Muscle of leg (tissue), 16 donors: ENCODE measurements at places on chromosomes 5 and 9. TPM values are rescaled to one million over a fixed set of nuclear protein-coding genes. Genes with fewer than 3 reads are reported as not detected.
A peak's percentile ranks its signal among the peaks of the same experiment; 100 is the strongest.

DNA sequence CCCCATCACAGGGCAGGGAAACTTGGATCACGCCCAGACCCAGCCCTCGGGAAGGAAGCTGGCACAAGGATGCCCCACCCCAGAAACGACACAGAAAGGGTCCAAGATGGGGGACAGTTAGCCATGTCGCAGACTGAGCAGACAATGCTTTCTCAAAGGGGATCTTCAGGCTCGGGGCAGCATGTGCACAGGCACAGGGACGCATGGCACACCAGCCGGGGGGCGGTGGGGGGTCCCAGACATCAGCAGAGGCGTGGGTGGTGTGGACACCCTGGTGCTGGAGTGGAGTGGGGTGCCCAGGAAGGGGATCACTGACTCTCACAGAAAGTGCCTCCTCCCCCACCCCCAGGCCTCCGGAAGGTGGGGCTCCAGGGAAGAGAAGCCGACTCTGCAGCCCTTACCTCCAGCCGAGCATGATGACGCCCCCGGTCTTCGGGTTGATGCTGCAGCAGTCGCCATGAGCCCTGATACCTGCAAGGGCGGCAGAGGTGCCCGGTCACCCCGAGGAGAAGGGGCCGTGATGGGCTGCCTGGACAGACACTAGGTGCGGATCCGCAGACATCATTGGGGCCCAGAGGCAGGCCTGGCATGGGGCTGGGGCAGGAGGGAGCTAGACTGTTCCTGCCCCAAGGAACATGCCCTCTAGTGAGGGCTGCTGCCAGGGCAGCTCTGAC, 44.5 kb upstream of the ZNF354A start:
- H3K27me3 ChIP-seq = no peaks in the 10 kb centered on the region
- no peak overlapping the region for H3K27ac ChIP-seq
- H3K36me3 ChIP-seq = no peaks in the 10 kb centered on the region
- no peaks in the 10 kb centered on the region for H3K4me1 ChIP-seq
- H3K4me3 ChIP-seq = no peak overlapping the region

DNA sequence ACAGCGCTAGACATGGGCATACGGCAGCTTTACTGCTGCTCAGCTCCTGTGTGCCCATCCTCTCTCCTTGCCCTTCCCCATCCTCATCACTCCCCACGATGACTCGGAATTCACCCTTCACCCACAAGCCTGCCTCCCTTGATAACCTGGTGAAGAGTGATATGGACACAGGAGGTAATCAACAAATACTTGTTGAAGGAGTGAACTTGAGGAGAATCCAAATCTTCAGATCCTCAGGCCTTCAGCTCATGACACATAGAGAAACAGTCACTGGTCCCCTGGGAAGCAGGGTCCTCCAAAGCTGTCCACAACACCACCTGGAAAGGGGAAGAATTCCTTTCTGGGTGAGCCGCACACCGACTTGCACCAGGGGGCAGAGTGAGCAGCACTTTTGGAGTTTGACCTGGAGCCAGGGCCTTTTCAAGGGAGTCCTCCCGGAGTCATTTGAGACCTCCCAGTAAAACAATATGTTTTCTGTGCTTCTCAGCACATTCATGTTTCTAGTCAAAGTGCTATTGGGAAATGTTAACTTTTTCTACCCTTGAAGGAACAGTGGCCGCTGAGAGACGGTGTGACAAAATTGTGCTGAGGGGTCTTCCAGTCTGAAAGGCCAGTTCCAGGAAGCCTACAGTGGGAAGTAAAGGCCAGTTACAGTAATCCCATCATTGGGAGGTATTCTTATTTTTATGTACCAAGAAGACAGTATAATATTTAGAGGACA, 332.3 kb downstream of the CWC27 start:
- peak; percentile 89 for DNase-seq
- peaks cover 18% of the 10 kb centered on the region for H3K4me1 ChIP-seq
- H3K36me3 ChIP-seq = no peaks in the 10 kb centered on the region
- H3K4me3 ChIP-seq = no peak overlapping the region
- H3K27me3 ChIP-seq = no peaks in the 10 kb centered on the region

- peaks cover 2% of the 10 kb centered on the region for H3K36me3 ChIP-seq
- no peak overlapping the region for H3K4me3 ChIP-seq
Measured at GRCh38 chr9:129990269-129991010, 52.5 kb downstream of the FNBP1 start.

DNA sequence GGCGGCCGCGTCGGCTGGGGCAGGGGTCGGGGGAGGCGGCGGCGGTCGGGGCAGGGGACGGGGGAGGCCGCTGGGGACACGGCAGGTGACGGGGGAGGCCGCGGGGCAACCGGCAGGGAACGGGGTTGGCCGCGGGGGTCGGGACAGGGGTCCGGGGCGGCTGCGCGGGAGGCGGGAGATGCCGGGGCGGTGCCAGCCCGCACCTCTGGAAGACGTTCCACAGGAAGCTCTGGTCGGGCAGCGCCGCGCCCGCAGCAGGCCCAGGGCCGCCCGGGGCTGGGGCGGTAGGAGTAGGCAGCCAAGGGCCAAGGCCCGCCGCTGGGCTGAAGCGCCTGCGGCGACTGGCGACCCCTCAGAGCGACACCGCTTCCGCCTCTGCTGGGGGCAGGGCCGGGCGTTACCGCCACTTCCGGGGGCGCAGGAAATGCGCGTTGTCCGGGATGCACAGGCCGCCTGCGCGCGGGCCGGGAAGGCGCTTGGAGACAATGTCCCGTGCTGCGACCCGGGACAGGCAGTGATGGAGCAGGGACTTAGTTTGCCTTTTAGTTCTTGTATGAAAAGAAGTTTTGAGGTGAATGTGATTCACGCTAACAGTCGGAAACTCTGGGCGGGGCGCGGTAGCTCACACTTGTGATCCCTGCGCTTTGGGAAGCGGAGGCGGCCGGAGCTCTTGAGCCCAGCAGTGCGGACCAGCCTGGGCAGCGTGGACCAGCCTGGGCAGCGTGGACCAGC, 110.0 kb upstream of the LPCAT1 start:
- no peaks in the 10 kb centered on the region for H3K36me3 ChIP-seq
- no peaks in the 10 kb centered on the region for H3K27me3 ChIP-seq
- peaks cover 8% of the 10 kb centered on the region for H3K4me1 ChIP-seq
- H3K4me3 ChIP-seq = peak overlapping the region; percentile 72

DNA sequence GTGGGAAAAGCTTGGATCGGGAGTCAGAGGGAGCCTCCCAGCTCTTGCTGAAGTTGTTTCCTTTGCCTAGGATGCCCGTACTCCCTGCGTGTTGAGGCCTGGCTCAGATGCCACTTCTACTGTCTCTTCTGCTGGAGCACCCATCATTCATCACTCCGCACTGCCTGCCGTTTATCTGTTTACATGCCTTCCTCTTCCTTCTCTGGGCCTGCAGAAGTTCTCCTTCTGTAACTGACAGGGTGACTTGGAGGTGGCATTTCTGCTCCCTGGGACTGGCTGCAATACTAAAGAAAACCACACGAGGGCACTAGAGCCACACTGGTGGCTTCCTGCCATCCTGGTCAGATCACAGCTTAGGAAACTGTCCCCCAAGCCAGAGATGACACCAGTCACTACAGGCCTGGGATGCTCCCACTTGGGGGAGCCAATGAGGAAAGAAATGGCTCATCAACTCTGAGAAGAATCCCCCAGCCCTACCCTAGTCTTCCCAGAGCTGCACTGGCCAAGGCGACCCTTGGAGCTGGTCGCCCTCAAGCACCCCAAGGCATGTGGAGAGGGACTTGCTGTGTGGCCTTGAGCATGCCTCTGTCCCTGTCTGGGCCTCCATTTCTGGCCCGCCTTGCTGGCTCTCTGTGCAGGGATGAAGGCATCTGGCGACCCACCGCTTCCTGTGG, 9.7 kb upstream of the SLC25A51 start:
- peaks cover 16% of the 10 kb centered on the region for H3K36me3 ChIP-seq
- H3K4me1 ChIP-seq = peaks cover 14% of the 10 kb centered on the region
- peak; percentile 88 for DNase-seq
- H3K27ac ChIP-seq = no peak overlapping the region
- no peak overlapping the region for H3K4me3 ChIP-seq

DNA sequence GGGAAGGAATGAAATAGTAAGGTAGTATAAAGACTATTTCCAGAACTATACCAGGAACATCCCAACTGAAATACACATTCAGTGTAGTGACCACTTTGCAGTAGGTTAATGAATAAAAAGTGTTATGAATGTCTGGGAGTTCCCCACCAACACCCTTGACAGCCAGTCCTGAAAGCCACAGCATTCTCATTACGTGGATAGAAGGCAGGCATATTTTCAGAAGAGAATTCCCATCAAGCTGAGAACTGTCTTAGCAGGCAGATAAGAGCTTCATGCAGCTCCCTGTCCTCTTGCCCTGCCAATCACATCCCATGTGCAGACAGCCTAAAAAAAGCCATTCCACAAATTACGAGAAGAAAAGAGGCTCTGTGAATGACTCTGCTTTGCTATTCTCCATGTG, 695.0 kb downstream of the DTWD2 start:
- H3K27ac ChIP-seq = no peak overlapping the region
- H3K4me1 ChIP-seq = no peaks in the 10 kb centered on the region
- no peak for DNase-seq
- H3K36me3 ChIP-seq = no peaks in the 10 kb centered on the region

DNA sequence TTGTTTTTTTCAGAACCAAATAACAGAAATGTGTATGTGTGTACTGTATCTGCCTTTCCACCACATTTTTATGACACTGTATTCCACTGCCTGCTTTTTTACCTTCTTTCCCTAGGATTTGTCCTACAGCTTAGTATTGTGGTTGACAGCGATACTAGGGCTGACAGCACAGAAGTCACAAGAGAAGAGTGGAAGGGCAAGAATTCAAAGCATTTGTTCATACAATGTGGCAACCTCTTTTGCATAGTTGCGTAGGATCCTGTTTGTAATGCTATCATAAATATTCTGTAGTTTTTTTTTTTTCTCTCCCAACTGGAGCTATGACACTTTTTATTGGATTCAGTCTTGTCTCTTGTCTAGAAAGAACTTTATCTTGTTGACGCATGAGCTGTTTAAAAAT, 5.6 kb upstream of the BNIP1 start:
- H3K4me1 ChIP-seq = no peaks in the 10 kb centered on the region
- H3K27me3 ChIP-seq = no peaks in the 10 kb centered on the region
- H3K27ac ChIP-seq = no peak overlapping the region
- no peak for DNase-seq
- no peak overlapping the region for H3K4me3 ChIP-seq

- H3K4me3 ChIP-seq = peak overlapping the region; percentile 7
- peaks cover 78% of the 10 kb centered on the region for H3K27me3 ChIP-seq
- peak; percentile 90 for DNase-seq
- peaks cover 53% of the 10 kb centered on the region for H3K4me1 ChIP-seq
- no peaks in the 10 kb centered on the region for H3K36me3 ChIP-seq
- H3K27ac ChIP-seq = peak overlapping the region; percentile 9
Measured at GRCh38 chr9:34591248-34591916, 1.9 kb upstream of the CNTFR start.

- H3K27me3 ChIP-seq = no peaks in the 10 kb centered on the region
- H3K4me1 ChIP-seq = peaks cover 4% of the 10 kb centered on the region
- peak; percentile 30 for DNase-seq
- no peaks in the 10 kb centered on the region for H3K36me3 ChIP-seq
Measured at GRCh38 chr5:142753116-142753631, 17.0 kb upstream of the ARHGAP26 start.

Gene SPINK13
- not detected for total RNA-seq

Gene RFESD
- total RNA-seq = 3.9 TPM

Gene ALDOB
- 0.40 TPM for total RNA-seq

Gene CYFIP2
- total RNA-seq = 3.1 TPM

Gene BTNL3
- not detected for total RNA-seq

Gene OR1J2
- not detected for total RNA-seq
